AG09309 (cell line): ENCODE measurements at places on chromosomes 13 and 19.

GRCh38 chr19:41641879-41642485, 15.1 kb upstream of the CEACAM4 start:
- DNase-seq, result peak; percentile 5

GRCh38 chr19:28334419-28334818, 878.5 kb downstream of the UQCRFS1 start:
- no peak for DNase-seq

- DNase-seq, result no peak
These were observed 1246.5 kb downstream of the UQCRFS1 start for GRCh38 chr19:27966390-27966816.

DNA sequence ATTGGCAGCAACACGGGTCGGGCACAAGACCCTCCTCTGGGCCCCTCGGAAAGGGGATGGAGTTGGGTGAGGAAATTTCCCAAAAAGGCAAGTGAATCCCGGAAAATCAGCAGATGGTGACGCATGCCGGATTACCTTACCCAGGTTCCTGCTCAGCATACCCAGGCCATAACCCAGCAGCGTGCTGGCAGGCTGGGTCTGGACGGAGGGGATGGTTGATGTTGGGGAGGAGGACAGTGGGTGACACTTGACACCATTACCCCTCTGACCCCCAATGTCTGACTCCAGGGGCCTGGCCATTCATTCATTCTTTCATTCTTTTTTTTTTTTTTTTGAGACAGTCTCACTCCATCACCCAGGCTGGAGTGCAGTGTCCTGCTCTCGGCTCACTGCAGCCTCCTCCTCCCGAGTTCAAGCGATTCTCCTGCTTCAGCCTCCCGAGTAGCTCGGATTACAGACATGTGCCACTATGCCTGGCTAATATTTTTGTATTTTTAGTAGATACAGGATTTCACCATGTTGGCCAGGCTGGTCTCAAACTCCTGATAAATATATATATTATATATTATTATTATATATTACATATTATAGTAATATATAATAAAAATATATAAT, 799 bp downstream of the PVR start:
- DNase-seq, result no peak

- peak; percentile 65 for DNase-seq
These were observed 643.1 kb upstream of the ARGLU1 start for GRCh38 chr13:107211073-107211472.

DNA sequence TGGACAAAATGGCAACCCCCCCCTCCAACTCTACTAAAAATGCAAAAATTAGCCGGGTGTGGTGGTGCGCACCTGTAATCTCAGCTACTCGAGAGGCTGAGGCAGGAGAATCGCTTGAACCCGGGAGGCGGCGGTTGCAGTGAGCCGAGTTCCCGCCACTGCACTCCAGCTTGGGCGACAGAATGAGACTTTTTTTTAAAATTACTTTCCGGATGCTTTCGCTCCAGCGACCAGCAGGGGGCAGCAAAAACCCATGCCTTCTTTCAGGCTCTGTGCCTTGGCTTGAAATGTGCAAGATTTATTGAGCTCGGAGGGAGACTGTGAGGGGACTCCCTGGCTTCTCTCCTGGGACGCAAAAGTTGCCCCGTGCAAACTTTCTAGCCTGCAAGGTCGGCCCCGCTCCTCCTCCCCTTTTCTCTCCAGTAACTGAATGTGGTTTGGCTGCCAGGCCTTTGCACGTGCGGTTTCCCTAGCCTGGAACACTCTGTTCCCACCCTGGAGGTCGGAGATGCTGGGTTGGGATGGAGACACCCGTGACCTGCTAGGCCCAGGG, 61.4 kb upstream of the NFIC start:
- no peak for DNase-seq

DNA sequence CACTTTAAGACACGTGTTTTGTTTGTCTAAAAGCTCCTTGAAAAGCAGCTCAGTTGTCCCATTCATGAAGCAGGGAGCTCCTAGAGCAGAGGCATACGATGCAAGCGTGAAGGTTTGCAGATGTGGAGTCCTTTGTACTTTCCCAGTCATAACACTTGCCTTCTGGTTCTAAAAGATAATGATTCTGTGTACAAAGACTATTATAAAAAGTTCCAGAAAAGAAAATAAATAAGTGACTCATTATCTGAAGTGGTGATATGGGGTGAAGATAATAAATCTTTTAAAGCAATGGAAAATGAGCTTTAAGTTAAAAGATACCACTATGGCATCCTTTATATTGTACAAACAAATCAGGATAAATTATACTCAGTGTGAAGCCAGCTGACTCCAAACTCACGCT, 569.9 kb downstream of the MYO16 start:
- DNase-seq, result no peak

GRCh38 chr13:75927183-75927669, 291.1 kb downstream of the LMO7 start:
- DNase-seq, result no peak

GRCh38 chr13:20356444-20356843, 124.3 kb upstream of the GJB6 start:
- DNase-seq, result no peak

DNA sequence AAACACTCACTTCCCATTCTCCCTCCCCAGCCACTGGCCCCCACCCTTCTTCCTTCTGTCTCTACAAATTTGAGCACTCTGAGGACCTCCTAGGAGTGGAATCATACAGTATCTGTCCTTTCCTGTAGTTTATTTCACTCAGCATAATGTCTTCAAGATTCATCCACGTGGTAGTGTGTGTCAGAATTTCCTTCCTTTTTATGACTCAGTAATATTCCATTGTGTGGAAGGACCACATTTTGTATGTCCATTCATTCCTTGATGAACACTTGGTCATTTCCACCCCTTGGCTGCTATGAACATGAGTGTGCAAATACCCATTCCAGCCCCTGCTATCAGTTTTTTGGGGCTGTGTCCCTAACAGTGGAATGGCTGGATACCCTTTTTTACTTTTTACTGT, 9.8 kb downstream of the KLF2 start:
- DNase-seq, result no peak

DNA sequence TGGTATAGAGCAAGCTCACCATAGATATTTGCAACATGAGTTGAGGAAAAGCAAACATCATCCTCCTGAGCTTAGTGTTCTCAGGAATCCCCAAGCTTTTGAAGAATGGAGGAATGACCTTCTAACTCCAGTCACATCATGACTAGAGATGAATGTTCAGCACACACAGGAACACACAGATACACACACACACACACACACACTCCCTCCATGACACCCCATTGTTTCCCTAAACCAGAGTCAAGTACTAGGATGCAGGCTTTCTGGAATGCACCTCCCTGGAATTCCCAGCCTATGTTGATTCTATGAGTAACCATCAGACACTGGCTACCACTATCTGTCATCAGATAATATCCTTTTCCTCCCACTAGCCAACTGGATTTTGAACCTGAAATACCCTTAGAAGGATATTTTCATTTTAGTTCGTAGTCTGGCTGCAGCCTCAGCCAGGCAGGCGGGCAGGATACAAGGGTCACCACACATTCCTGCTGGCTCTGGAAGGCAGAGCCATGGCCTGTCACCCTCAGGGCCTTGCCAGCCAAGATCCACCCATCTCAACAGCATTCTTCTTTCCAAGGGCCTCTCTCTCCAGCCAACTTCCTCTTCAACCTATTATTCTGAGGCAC, 162.4 kb downstream of the FOXO1 start:
- DNase-seq, result peak; percentile 64

- no peak for DNase-seq
These were observed 150.9 kb downstream of the PDS5B start for GRCh38 chr13:32737111-32737571.

DNA sequence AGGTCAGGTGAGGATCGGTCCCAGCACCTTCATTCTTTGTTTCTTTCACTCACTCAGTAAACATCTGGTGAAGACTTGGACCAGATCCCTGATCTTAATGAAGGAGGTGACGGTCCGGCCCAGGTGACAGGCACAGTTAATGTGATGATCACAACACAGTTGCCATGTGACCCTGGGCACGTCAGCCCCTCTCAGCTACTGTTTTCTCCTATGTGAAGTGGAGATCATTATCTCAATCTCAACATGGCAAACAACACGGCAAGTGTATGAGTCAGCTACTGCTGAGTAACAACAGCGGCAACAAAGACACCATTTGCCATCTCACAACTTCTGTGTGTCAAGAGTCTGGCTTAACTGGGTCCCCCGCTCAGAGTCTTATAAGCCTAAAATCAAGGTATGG, 74.6 kb downstream of the GNG7 start:
- DNase-seq, result no peak

- DNase-seq, result no peak
These were observed 25.5 kb downstream of the DPRX start for GRCh38 chr19:53657330-53657729.

DNA sequence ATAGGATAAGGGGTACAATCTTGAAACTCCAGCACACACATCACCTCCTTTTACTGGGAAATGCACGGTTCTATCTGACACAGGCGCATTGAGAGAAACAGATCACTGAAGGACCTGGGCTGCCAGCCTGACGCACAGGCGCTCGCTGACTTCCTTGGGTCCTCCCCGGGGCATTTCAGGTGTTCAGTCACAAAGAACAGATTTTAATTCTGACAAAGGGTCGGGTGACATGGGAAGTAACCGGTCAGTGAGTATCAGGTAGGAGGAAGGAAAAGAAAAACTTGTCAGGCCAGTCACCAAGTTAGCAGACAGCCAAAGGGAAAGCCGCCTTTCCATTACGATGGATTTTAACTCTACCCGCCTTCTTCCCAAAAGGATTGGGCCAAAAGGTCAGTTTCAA, 39.6 kb downstream of the INSR start:
- DNase-seq, result no peak

GRCh38 chr13:63307228-63307627, 1891.6 kb upstream of the PCDH20 start:
- DNase-seq, result no peak

DNA sequence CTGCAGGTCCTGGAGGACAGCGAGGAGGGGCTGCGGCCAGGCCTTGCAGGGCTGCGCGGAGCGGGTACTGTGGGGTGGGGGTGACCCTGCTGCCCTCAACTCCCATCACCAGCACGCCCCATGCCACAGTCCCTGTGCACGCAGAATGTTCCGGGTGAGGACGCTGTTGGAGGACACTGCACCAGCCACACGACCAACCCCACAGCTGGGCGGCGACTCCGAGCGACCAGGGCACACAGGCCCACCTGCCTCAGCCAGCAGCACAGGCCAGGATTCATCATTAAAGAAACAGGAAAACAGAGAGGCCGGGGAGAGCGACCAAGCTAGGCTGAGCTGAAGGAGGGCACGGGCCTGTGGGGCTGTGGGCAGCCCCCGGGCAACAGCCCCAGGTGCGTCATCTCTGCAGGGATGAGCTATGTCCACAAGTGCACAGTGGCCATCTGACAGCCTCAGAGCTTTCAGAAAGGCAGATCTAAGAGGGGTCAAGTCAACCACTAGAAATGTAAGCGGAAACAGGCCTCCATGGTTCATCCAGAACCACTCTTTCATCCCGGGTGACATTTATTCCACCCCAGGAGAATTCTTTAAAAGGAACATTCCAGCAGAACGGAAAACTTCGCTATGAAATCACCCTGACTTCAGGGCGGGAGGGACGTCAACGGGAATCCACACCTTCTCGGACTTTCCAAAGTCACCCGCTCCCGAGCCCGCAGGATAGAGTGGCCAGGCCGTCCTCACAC, 1.5 kb downstream of the GAS6 start:
- no peak for DNase-seq
